ENCODE measurements at places on chromosomes 1 and 21. TPM values are rescaled to one million over a fixed set of nuclear protein-coding genes. Genes with fewer than 3 reads are reported as not detected.

DNA sequence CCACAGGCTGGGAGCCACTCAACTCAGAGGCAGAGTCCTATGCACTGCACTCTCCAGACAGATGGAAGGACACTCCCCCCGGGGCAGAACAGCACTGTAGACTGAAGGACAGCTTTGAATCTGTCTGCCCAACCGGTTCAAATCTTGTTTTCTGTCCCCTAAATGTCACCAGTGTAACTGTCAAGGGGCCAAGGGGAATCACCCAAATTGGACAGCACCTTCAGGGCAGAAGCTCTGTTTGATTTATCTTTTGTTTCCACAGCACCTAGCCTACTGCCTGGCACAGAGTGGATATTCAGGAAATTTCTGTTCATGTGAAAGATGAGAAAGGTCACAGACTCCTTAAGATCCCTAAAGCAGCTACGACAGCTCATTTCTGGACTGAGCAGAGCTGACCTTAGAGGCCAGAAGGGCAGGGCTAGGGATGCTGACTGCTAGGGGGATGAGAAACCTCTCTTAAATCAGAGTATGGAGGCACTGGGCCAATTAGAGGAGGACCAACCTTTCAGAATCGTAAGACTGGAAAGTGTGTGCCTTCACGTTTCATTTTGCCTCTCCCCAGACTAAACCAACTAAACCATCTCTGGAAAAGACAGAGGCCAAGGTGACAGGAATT lies 41.0 kb downstream of the ITPKB start:
- no peak for DNase-seq

Gene KIF21B
- 2.9 TPM for polyA plus RNA-seq

- DNase-seq = no peak
These were observed 351.0 kb downstream of the SIPA1L2 start for GRCh38 chr1:232278925-232279324.

GRCh38 chr1:114330451-114330983 lies 176.8 kb upstream of the SYT6 start:
- DNase-seq = no peak

Gene TTC13
- 25.8 TPM for polyA plus RNA-seq

Gene BACE2
- polyA plus RNA-seq = 27.6 TPM

Gene OLIG2
- polyA plus RNA-seq = not detected
